IgD-negative memory B cell (primary cell): ENCODE measurements at places on chromosomes 2 and 18. TPM values are rescaled to one million over a fixed set of nuclear protein-coding genes. Genes with fewer than 3 reads are reported as not detected.

SMPD4 gene
- 43.3 TPM for polyA plus RNA-seq

SATB2 gene
- not detected for polyA plus RNA-seq

OSBPL6 gene
- not detected for polyA plus RNA-seq

SAG gene
- not detected for polyA plus RNA-seq

DNAH6 gene
- 0.06 TPM for polyA plus RNA-seq

NEURL3 gene
- polyA plus RNA-seq: not detected

CD8B2 gene
- not detected for polyA plus RNA-seq

CNDP1 gene
- polyA plus RNA-seq: not detected

ATP6V1C2 gene
- polyA plus RNA-seq: 0.30 TPM

CPS1 gene
- polyA plus RNA-seq: not detected

WDR7 gene
- 16.2 TPM for polyA plus RNA-seq

BMP10 gene
- polyA plus RNA-seq: not detected

MALT1 gene
- polyA plus RNA-seq: 51.9 TPM

MYO7B gene
- polyA plus RNA-seq: 1.1 TPM

VWC2L gene
- not detected for polyA plus RNA-seq

UGT1A3 gene
- not detected for polyA plus RNA-seq

G6PC2 gene
- not detected for polyA plus RNA-seq

ALPI gene
- polyA plus RNA-seq: not detected

CCDC141 gene
- polyA plus RNA-seq: 15.4 TPM

C2orf72 gene
- polyA plus RNA-seq: not detected

SCYGR4 gene
- polyA plus RNA-seq: not detected

ALK gene
- polyA plus RNA-seq: not detected

IL1B gene
- polyA plus RNA-seq: not detected

INHBB gene
- polyA plus RNA-seq: not detected

GAD1 gene
- polyA plus RNA-seq: not detected

RAD51AP2 gene
- not detected for polyA plus RNA-seq

FOSL2 gene
- 0.50 TPM for polyA plus RNA-seq

SYT4 gene
- polyA plus RNA-seq: not detected

SERPINB3 gene
- polyA plus RNA-seq: not detected

TBR1 gene
- polyA plus RNA-seq: not detected

FHOD3 gene
- polyA plus RNA-seq: not detected

NOL4 gene
- polyA plus RNA-seq: not detected

TAF1B gene
- polyA plus RNA-seq: 15.7 TPM

DSC1 gene
- polyA plus RNA-seq: 0.54 TPM

PTPN4 gene
- 21.4 TPM for polyA plus RNA-seq

SCN3A gene
- 0.85 TPM for polyA plus RNA-seq

EFR3B gene
- polyA plus RNA-seq: 0.04 TPM

UBE2F gene
- 48.4 TPM for polyA plus RNA-seq

KIF5C gene
- 2.0 TPM for polyA plus RNA-seq

ELOA2 gene
- polyA plus RNA-seq: not detected

IGFBP5 gene
- not detected for polyA plus RNA-seq
